CD4-positive, alpha-beta T cell treated with Interleukin-6 for 4 hours (primary cell): ENCODE measurements at places on chromosomes 1 and 21.

DNA sequence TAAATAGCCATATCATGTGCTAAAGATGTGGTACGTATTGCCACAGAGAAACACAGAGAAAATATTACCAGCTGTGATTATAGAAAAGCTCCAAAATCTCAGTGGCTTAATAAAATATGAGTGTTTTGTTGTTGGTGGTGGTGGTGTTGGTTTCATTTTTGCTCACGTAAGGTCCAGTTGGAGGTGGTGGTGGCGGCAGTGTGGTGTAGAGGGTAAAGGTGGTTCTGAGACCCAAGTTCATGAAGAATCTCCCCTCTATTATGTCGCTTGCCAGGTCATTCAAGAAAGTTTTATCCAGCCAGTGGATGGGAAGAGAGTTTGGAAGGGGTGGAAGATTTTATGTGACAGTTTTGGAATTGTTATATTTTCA lies 217.6 kb upstream of the SAMSN1 start:
- DNase-seq: no peak

DNA sequence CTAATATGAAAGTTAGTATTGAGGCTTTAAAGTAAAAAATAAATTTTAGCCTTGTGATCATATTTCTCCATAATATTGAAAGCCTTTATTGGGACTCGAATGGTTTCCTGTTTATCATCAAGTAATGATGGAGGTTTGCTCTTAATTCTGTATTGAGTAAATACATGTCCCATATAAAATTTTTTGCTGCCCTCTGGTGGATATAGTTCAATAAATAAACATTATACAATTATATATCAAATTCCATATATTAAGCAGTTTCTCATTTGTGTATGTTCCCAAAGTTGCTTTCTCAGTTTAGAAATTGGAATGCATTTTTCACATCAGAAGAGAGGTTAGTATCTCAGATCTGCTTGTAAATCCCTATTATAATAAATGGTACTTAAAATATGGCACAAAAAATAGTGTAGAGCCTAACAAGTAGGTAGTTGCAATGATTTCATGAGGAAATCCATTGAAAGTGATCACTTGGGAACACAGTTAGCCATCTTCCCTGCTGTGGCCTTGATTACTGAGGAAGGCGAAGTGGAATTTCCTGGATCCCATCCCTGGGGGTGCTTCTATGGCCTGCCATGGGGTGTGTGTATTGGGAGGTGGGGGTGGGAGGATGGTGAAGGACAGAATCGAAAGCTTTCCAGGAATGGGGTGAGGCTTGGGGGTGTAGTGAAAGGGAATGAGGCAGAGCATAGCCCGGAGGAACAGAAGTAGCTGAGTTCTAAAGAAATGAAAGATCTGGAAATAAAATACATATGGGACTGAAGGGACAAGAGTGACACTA lies 84.1 kb upstream of the C21orf91 start:
- DNase-seq: no peak

DNA sequence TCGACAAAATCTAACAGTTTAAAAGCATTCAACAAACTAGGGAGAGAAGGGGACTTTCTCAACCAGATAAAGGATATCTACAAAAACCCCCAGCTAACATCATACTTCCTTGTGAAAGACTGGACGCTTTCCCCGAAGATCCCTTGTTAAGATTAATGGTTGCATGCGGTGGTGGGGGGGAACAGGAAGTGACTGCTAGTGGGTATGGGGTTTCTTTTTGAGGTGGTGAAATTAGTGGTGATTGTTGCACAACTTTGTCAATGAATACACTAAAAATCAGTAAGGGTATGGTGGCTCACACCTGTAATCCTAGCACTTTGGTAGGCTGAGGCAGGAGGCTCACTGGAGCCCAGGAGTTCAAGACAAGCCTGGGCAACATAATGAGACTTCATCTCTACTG lies 26.9 kb upstream of the EYA3 start:
- DNase-seq: peak; percentile 24

DNA sequence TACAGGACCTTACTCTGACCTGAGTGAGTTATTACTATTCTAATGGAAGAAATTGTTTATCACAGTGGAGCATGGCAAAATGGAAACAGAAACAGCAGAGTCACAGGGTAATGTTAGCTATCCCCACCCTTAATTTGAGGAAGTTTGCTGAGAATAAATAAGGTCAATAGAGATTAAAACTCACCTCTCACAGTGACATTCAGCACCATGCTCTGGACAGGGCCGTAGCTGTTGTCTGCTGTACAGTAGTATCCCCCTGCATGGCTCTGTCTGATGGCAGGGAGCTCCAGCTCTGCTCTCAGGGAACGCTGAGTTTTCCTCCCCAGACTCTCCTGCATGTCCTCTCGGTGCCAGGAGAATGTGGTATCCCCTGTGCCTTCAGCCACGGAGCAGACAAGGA lies 11.9 kb downstream of the FCRL4 start:
- DNase-seq: no peak

DNA sequence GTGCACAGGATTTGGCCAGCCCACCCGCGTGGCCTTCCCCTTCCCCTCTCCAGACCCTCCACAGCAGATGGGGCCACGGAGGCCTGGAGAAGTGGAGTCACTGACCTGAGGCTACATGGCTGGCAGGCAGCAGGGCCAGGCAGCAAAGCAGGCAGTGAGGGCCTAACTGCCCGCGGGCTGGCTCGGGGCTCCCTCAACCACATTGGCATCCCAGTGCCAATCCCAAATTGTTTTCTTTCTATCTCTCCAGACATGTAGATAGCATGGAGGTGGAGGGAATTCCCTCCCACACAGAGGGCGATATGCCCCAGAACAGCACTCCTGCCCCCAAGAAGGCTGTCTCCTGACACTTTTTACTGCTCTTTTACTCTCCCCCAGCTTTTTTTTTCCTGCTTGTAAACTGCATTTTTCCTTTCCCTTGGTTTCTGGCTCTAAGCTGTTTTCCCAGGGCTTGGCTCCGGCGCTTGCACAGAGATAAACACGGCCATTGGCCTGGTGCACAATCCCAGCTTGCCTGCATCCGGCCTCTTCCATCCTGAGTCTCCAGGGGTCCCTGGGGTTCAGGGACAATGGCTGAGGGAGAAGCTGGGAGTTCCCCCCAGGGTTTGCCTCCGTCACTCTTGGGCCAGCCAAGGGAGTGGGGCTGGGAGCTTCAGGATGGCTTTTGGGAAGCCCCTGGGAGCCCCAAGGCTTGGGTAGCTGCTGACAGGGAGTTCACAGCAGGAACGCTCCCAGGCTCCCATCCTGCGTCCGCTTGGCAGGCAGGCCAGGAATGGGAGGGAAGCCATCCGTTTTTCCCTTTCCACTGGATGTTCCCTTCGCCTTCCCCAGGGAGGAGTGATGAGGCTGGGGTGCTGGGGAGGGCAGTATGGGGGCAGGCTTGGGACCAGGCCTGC lies 7.0 kb downstream of the EPHX1 start:
- DNase-seq: no peak

DNA sequence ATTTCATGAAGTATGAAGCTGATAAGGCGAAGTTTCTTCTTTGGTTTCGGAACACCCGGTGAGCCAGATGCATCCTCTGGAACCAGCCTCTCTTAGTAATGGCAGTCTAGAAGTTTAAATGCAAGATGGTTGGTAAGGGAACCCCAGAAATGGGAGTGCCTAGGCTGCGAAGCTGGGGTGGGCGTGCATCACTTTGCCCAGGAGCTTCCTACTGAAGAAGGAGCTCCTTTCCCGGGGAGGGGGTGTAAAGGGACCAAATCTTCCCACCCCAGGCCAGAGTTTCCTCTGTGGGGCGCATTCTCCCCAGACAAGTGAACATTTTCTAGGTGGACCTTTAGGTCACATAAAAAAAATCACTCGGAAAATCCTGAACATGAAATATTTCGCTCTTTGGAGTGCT lies 4.4 kb downstream of the TFF2 start:
- DNase-seq: no peak

DNA sequence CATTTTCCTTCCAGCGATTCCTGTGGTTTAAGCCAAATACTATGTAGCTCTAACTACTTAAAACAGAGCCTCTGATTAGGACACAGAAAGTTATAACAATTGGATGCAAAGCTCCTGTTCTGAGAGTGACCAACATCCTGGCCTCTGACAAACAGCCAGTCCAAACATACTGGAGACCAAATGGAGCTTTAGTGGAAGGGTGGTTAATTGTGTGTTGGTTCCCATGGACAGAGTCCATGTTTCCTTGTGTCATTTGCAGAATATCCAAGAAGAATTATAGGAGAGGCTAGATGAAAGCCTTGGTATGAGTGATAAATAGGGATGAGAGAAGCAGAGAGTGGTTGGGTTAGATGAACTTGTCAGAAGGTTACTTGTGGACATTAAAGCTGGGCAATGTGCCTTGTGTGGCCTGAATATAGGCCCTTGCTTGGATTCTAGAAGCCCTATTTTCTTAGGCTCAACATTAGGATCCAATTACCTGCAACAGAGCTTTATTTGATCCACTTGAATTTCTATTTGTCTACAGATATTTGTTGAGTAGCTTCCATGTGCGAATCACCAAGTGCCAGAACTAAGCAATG lies 180.5 kb upstream of the GORAB start:
- no peak for DNase-seq

DNA sequence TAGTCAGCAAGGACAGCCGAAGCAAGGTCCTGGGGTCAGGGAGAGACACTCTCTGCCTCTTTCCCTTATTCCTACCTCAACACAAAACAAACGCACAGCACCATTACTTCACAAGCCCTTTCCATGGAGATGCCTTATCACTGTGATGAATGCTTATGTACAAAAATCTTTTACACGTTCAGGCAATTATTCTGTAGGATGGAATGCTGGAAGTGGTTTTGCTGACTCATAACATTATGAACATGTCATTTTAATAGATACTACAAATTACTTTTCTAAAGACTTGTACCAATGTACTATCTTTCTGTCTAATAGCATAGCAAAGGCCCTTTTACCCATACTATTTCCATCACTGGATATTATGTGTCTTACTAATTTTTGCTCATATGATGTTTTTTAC lies 98.4 kb downstream of the TTLL7 start:
- DNase-seq: no peak

DNA sequence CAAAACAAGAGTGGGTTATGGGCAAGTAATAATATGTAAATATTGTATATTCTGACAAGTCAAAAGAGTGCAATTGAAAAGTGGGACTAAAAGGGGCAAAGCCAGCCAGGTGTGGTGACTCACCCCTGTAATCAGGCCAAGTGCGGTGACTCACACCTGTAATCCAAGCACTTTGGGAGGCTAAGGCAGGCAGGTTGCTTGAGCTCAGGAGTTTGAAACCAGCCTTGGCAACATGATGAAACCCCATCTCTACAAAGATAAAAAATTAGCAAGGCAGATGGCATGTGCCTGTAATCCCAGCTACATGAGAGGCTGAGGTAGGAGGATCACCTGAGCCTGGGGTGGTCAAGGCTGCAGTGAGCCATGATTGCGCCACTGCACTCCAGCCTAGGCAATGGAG lies 304.0 kb downstream of the HHIPL2 start:
- DNase-seq: no peak

DNA sequence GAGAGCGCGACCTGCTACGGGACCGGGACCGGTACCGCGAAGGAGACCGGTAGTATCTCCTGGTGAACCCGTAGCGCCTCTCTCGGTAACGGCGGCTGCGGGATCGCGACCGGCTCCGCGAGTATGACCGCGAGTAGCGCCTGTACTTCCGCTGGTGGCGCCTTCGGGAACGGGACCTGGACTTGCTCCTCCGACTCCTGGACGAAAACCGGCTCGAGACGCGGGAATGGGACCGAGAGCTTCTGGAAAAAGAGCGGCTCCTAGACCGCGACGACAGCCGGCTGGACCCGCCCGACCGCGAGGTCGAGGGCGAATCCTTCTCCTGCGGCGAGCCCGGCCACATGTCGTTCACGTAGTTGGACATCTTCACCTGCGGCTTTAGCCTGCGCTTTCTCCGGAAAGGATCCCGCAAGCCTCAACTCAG lies 642 bp downstream of the RSRP1 start:
- peak; percentile 31 for DNase-seq

- no peak for DNase-seq
These were observed 50.2 kb downstream of the C8A start for GRCh38 chr1:56904663-56905397.

DNA sequence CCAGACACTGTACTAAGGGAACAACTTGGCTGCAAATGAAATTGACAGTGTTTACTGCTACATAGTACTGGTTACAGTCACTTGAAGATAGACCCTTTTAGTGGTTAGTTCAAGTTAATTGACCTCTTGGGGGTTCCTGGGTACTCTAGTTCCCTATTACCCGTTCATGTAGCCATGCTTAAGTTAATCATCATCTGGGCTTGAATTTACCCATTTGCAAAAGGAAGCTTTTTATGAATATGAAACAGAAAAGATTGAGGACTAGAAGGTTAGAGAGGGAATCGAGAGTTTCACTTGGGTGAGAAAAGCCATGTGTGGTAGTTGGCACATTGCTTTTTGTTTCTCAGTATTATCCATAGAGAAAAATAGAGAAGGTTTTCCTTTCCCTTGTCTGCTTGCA lies 2.7 kb downstream of the MIA3 start:
- DNase-seq: no peak

DNA sequence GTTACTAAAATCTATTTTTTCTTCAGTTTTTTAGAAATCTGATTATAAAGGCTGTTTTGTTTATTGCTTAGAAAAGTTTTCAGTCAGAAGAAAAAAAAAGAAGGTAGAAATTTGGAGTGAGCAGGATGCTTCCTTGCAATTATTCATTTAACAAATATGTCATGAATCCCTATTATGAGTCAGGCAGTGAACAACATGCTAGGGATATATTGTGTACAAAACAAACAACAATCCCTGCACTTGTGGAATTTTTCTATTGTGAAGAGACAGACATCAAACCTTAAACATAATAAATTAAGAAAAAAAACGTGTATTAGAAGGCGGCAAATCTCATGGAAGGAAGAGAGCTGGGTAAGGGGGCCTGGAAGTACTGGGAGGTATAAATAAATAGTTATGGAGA lies 664.1 kb upstream of the CAMK1G start:
- DNase-seq: no peak

- DNase-seq: no peak
These were observed 25.6 kb downstream of the RGS1 start for GRCh38 chr1:192601143-192601542.

- no peak for DNase-seq
These were observed 80.0 kb downstream of the USP25 start for GRCh38 chr21:15809818-15810217.

DNA sequence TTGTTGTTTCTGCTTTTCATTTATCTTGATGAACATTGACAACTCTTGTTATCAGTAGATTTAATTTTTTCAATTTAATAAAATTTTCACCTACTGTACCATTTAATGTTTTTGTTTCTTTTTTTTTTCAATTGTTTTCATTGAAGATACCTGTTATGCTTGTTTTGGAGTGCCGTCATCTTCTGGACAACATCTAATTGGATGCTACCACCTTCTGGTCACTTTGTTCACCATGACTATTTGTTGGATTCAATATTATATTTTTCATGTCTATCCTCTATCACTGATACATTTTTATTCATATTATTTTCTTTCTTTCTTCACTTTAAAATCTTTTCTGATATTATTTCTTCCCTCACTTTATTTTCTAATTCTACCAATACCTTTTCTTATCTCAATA lies 14.0 kb downstream of the KRTAP21-2 start:
- no peak for DNase-seq
